Stimulated activated memory B cell treated with anti-CD40 and anti-IgM and Interleukin-4, amounts not matched to agents 10 μg/mL and 1 μg/mL and 100 μg/mL, for 72 hours (primary cell): ENCODE measurements at places on chromosomes 7 and 10.

- ATAC-seq = no peak
Observed at GRCh38 chr10:14447094-14447839, 116.5 kb upstream of the FRMD4A start.

- no peak for ATAC-seq
Observed at GRCh38 chr10:2282202-2282601, 544.9 kb upstream of the ADARB2 start.

DNA sequence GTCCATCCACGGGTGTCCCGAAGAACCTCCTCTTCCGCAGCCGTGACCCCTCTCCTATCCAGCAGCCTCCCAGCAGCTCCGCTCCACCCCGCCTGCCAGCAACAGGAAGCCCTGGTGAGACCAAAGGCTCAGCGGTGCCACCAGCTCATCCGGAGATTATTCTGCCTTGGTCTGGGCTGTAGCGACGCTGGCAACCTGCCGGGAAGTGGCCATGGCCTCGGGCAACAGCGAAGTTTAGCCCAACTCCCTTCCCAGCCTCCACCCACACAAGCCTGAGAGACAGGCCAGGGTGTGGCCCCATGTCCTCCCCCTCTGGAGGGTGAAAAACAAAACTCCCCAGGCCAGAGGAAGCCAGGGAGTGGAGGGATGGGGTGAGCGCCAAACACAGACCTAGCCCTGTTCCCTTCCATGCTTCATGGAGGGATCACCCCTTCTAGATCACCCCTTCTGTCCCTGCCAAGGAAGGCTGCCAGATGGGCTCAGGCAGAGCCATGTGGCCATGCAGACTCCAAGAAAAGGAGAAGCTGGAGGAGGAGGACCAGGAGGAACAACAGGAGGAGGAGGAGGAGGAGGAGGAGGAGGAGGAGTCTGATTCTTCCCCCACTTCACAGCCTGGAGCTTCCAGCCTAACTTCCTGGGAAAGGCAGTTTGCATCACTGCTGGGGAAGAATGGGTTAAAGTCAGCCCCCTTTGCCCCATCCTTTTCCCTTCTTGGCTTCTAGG is 918 bp downstream of the CALHM2 start:
- peak; percentile 17 for ATAC-seq

DNA sequence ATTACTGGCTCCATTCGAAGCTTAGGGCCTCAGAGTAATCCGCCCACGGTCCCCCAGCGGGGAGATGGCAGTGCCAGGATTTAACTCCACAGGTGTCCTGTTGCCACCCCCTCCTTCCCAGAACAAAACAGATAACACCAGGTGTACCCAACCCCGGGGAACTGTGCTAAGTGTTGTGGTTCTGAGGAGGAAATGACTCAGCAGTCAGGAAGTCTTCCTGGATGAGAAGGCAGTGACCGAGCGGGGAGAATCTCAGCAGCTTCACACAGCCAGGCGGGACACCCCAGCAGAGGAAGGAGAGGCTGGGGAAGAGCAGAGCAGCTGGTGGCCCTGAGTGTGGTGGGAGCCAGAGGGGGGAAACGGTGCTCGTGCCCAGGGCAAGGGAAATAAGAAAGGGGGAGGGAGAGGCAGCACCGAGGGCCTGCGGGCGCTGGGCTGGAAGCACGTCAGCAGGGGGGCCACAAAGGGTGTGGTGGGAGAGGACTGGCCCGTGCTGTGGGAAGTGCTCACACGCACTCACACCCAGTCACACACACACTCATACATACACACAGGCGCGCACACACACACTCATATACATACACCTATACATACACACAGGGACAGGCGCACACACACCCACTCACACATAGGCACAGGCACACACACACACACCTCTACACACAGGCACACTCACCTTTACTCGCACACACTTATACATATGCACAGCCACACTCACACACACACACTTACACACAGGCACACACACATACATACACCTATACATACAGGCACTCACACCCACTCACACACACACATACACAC is 59.8 kb upstream of the CHST15 start:
- ATAC-seq = peak; percentile 71

DNA sequence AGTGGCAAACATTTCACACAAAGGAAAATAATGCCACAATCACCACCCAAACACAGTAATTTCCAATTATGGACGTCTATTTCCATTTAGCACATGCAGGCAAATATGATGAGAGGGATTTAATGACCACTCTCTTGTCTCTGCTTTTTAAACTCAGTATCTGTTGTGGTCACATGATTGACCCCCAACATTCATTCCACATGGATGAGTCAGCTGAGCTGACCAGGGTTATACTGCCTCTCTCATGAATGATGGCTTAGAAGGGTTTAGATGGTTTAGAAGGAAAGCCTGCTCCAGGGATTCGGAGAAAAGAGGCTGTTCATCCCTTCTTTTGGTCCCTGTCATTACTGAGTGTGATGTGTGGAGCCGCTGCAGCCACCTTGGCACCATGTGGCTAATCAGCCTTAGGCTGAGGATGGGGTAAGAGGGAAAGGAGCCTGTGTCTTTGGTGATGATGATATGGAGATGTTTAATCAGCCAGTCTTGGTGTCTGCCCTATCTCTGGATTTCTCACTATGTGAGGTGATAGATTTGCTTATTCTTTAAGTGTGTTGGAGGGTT is 38.2 kb upstream of the JAKMIP3 start:
- no peak for ATAC-seq

DNA sequence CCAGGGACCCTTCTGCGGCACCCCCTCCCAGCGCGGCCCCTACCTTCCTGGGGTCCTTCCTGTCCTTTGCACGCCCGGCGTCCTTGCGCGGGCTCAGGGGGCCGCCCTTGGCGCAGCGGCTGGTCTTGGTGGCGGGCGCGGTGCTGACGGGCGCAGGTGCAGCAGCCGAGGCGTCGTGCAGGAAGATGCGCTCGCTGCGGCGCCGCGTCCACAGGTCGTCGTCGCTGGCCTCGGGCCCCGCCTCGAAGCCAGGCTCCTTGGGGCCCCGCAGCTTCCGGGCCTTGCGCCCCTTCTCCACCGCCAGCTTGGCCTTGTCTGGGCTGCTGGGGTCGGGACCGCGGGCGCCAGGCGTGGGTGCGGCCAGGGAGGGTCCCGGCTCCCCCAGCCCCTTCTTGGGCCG is 49.8 kb downstream of the SLC29A4 start:
- no peak for ATAC-seq

- ATAC-seq = no peak
Observed at GRCh38 chr7:81608748-81609382, 161.0 kb downstream of the HGF start.

DNA sequence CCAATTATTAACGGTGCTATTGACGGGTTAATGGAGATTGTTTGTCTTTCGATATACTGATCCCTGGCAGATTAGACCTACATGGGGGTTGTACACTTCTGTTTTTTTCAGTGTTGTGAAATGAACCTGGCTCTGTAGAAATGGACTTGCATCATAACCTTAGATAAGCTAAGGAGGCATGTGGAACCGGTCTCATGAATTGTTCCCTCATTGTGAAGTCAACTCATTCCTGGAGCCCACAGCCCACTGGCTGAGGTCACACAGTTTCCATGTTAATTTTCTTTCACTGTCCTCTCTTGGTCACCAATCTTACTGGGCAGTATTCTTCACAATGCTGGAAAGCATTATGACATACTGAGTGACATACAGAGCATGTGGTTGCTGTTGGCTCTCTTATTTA is 202.8 kb downstream of the BMPER start:
- no peak for ATAC-seq

- ATAC-seq = no peak
Observed at GRCh38 chr10:6478722-6479121, 101.4 kb downstream of the PRKCQ start.

GRCh38 chr7:26141077-26141476 is 10.9 kb upstream of the NFE2L3 start:
- ATAC-seq = no peak

- ATAC-seq = no peak
Observed at GRCh38 chr10:34244756-34245484, 570.2 kb downstream of the PARD3 start.

DNA sequence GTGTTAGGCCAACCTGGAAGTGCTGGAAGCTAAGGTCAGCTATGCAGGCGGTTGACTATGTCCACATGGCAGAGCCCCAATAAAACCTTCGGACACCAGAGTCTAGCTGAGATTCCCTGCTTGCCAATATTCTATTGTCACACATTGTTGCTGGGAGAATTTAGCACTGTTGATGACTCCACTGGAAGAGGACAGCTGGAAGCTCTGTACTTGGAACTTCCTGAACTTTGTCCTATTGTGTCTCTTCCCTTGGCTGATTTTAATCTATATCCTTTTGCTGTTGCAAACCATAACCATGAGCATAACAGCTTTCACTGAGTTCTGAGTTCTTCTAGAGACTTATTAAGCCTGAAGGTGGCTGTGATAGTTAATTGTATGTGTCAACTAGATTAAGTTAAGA is 12.0 kb downstream of the XRCC2 start:
- ATAC-seq = no peak

GRCh38 chr7:93203496-93203895 is 22.8 kb downstream of the HEPACAM2 start:
- no peak for ATAC-seq

- no peak for ATAC-seq
Observed at GRCh38 chr10:10662716-10663408, 354.8 kb upstream of the CELF2 start.

DNA sequence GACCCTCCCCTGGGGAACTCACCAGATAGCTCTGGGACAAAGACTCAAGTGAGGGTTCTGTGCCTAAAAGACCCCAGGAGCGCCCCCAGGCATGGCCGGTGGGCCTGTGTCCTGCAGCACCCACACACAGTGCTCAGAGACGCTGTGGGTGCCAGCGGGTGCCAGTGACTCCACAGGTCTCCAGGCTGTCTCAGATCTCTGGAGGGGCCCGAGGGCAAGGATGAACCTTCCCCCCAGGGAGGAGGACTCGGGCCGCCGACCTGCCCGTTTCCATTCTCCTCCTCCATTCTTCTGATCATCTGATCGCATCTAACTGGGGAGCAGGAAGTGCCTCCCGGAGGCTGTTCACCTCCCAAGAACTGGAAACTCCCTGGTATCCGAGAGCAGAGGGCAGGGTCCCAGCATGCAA is 980 bp downstream of the ADAM8 start:
- ATAC-seq = peak; percentile 58

DNA sequence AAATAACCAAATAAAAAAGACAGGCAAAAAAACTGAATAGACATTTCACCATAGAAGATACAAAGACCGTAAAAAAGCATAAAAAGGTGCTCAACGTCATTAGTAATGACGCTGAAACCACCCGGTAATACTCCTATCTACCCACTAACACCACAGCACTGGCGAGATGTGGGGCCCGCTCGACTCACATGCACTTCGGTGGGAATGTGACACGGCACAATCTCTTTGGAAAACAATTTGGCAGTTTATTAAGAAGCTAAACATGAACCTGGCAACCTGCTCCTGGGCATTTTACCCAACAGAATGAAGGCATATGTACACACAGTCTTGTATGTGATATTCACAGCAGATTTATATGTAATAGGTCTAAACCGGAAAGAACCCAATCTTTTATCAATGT is 42.8 kb upstream of the NCAPG2 start:
- no peak for ATAC-seq

DNA sequence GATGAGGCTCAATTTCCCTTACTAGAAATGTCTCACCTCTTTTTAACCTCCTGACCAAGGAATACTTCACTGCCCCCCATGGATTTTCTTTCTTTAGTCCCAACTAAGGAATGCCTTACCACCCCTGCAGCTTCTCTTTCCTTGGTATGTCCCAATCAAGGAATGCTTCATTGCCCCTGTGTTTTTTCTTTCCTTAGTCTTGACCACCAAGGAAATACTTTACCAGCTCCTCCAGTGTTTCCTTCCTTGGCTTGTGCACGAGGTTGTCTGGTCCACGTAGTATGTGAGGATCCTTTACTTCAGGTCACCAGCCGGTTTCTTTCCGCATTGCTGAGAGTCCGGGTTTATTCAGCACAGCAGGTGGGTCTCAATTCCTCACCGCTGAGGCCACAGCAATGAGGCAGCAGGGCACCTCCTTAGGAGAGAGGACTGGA is 59.3 kb downstream of the CYP2C9 start:
- no peak for ATAC-seq

- ATAC-seq = no peak
Observed at GRCh38 chr10:75640381-75640780, 209.0 kb downstream of the LRMDA start.
